ENCODE measurements at places on chromosomes 12 and 14.

DNA sequence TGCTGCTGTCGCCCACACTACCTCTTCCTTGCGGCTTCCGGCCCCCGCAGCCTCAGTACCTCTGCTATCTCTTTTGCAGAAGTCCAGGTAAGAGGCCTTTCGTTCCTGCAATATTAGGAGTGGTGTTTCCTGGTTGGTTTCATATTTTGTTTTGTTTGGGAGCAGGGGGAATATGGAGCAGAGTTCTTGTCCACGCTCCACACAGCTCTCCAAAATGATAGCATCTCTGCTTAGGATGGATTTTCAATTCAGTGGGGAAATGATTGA, 768 bp downstream of the OXA1L start:
- DNase-seq, result no peak

GRCh38 chr14:52553671-52554575, 1.3 kb downstream of the GPR137C start:
- DNase-seq, result peak; percentile 92

- no peak for DNase-seq
Measured at GRCh38 chr12:47245623-47246022, 165.9 kb upstream of the AMIGO2 start.

GRCh38 chr14:96817750-96818666, 20.8 kb downstream of the VRK1 start:
- no peak for DNase-seq

DNA sequence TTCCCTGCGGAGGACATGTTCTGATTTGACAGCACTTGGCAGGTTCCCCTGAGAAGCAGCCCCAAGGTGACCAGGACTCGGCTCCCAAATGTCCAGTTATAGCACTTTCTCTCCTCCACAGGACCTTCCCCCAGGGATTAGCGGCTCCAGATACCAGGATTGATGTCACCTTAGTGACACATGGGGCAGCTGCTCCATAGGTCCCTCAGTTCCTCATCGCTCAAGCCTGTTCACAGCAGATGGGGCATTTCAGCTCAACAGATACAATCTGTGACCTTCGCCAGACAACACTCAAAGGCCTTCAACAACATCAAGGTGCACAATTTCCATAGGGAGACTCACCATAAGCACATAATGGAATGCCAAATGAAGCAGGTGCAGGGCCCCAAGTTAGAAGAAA, 67.9 kb upstream of the ZFP36L1 start:
- no peak for DNase-seq

- DNase-seq, result no peak
Measured at GRCh38 chr14:24456980-24457379, 14.4 kb upstream of the SDR39U1 start.

- DNase-seq, result no peak
Measured at GRCh38 chr12:118589162-118589561, 212.8 kb downstream of the SUDS3 start.

- DNase-seq, result peak; percentile 10
Measured at GRCh38 chr14:94601884-94602391, 10.3 kb upstream of the SERPINA3 start.

Measured in suppressor macrophage (primary cell).